Aorta (tissue), 5 donors: ENCODE measurements at places on chromosomes 6 and 20. TPM values are rescaled to one million over a fixed set of nuclear protein-coding genes. Genes with fewer than 3 reads are reported as not detected.
A peak's percentile ranks its signal among the peaks of the same experiment; 100 is the strongest.

DNA sequence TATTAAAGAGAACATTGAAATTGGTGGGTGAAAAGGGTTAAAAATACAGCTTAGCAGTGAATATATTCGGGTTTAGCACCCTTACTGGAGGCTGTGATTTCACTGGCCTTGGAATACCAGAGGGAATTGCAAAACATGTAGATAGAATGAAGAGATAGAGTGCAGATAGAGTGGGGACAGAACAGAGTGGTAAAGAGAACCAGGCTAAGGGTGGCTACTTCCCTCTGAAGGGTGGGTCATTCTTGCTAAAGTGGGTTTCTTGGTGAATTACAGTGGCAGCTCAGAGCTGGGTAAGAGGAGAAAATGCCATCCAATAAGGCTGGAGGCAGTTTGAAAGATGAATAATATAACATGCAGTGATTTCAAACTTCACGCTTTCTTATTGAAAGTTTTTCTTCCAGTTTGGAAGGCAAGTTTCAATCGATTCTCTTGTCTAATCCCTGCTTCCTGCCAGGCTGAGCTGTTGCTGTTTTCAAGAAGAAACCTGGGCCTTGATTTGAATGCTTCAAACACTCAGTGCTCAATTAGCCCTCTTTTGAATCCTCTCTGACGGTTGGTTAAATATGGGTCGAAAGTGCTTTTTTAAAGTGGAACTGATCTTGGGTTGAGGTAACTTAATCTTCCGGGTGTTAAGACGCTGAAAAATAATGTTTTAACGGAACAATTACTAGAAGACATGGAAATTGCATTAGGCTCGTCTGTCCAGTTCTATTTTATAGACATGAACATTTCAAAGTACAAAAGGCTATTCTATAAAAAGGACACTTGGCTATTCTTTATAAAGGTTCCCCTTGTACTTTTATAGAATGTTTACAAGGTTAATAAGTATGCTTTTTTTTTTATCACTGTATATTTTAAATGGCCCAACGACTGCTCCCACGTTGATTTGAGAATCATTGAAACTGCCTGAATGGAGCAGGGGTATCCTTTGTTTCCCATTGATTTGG, 203.3 kb downstream of the BCAS1 start:
- no peak for DNase-seq

The TREM1 gene
- 6.5 TPM for polyA plus RNA-seq

- DNase-seq = no peak
Observed at GRCh38 chr20:17825960-17826843, 126.4 kb downstream of the BANF2 start.

- DNase-seq = no peak
Observed at GRCh38 chr20:43293068-43293786, 103.5 kb upstream of the PTPRT start.

The B3GAT2 gene
- polyA plus RNA-seq = not detected

The PKIB gene
- polyA plus RNA-seq = 14.4 TPM

The CCN5 gene
- 93.1 TPM for polyA plus RNA-seq

The DDX43 gene
- polyA plus RNA-seq = 1.6 TPM

DNA sequence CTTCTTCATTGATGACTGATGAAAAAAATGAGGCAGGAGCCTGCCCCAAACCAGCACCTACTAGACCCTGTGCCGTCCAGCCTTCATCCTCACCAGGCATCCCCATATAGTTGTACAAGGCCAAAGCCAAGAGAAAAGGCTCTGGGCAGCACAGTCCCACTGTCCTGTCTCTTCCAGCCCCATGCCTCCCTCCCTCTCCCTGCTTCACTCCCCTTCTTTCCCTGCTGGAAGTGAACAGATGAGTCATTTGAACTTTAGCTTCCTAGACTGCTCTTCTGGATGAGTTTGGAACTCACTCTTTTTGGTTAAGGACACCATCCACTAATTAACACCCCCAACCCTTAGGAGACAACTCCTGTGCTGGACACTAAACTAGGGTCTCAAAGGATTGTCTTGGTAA, 235.2 kb downstream of the LRFN2 start:
- no peak for DNase-seq

The CALHM6 gene
- 0.82 TPM for polyA plus RNA-seq

GRCh38 chr20:57310821-57311514, 18.6 kb upstream of the SPO11 start:
- no peak for DNase-seq

- DNase-seq = no peak
Observed at GRCh38 chr6:139175389-139175948, 40.6 kb downstream of the HECA start.

GRCh38 chr20:34526466-34526865, 10.2 kb downstream of the DYNLRB1 start:
- DNase-seq = no peak

DNA sequence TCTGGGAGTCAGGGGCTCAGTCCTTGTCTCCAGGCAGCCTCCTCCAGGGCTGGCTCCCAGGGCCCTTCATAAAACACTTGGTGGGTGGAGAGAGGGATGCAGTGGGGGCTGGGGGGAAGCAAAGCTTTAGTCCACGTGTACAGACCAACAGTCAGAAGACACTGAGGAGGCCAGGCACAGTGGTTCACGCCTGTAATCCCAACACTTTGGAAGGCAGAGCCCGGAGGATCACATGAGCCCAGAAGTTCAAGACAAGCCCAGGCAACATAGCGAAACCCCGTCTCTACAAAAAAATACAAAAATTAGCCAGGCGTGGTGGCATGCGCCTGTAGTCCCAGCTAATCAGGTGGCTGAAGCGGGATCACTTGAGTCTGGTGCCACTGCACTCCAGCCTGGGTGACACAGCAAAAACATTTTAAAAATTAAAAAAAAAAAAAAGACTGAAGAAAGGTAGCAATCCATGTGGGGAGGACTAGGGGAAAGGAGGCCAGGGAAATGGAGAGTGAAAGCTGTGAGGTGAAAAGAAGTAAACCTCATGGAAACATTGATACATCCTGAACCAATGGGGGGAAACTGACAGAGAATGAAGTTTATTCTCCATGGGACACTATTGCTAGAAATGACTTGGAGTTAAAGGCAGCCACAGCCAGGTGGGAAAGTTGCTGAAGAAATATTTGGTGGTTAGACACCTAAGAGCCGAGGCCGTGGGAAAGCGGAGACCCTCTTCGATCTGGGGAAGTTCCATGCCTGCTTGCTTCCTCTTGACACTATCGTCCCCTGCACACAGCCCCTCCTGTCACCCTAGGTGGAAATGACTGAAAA, 35.4 kb downstream of the PIM1 start:
- DNase-seq = no peak

- DNase-seq = no peak
Observed at GRCh38 chr20:35891375-35891774, 62.9 kb downstream of the SCAND1 start.

DNA sequence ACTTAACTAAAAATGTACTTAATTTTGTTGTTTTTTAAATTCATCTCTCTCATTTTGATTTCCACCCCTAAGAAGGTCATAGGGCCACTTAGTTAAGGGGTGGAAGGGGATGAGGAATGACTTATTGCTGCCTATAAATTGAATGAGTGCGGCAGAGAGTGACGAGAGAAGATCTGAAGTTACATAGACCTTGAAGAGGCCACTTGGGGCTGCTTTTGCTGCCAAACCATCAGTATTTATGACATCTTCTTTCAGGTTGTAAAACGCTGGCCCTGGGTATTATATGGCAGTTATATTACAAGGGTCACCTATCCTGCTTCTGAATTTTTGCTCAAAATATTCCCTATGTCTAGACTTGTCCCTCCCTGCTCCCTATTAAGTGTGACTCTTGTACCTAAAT, 119.6 kb upstream of the RIMS1 start:
- no peak for DNase-seq

DNA sequence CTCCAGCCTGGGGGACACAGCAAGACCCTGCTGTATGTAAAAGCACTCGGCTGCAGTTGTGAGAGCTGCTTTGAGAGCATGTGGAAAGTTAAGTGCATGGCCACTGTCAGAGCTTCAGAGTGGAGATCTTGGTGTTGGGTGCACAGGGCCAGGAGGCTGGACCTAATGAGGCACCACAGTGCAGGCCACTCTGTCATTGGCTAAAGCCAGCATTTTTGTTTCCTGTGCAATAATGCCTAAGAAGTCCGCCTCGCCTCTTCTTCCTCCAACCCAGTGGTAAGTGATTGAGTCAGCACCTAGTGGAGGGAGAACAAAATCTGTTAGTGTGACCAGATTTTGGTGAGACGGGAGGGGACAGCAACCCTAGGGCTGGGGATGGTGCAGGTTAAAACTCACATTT, 60.6 kb downstream of the SSR1 start:
- peak; percentile 60 for DNase-seq

The MUC21 gene
- 0.75 TPM for polyA plus RNA-seq

GRCh38 chr6:26524722-26525370, 13.3 kb upstream of the HMGN4 start:
- DNase-seq = no peak

DNA sequence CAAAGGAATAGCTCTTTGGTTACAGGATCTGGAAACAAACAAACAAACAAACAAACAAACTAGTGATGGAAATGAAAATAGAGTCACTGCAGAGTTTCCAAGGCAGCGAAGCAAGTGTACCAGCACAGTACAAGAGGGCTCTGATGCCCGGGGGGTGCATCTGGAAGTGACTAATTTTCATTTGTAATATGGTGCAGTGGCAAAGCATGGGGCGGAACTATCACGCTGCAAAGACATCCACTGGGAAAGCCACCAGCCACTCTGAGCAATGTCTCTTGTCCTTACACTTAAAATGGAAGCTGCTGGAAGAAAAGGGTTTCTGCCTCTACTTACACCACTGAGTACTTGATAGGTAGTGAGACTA, 44.4 kb upstream of the NEDD9 start:
- DNase-seq = no peak

GRCh38 chr20:4559106-4559505, 162.6 kb upstream of the PRND start:
- DNase-seq = no peak

DNA sequence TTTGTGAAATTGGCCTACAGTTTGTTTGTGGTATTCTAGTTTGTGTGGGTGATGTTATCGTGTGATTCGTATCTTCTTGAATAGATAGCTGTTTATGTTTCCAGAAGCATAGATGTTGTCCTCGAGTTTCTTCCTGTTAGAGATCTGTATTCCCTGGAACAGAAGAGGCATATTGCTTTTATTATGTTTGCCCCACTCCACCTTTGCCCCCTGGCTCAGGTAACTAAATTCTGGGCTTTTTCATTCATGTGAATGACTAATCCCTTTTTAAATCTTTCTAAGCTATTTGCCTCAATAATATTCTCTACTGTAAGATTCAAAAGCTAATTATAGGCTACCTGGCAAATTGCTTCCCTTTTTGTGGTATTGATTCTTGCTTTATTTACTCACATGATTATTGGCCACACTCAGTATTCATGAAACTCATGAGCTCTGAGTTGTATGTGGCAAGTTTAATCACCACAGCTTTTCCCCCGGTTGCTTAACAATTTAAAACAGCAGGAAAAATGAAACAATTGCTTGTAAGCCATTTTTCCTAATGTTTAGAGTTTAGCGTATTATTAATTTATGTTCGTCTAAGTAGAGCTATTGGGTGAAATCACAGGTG, 12.6 kb downstream of the RNF217 start:
- DNase-seq = no peak

DNA sequence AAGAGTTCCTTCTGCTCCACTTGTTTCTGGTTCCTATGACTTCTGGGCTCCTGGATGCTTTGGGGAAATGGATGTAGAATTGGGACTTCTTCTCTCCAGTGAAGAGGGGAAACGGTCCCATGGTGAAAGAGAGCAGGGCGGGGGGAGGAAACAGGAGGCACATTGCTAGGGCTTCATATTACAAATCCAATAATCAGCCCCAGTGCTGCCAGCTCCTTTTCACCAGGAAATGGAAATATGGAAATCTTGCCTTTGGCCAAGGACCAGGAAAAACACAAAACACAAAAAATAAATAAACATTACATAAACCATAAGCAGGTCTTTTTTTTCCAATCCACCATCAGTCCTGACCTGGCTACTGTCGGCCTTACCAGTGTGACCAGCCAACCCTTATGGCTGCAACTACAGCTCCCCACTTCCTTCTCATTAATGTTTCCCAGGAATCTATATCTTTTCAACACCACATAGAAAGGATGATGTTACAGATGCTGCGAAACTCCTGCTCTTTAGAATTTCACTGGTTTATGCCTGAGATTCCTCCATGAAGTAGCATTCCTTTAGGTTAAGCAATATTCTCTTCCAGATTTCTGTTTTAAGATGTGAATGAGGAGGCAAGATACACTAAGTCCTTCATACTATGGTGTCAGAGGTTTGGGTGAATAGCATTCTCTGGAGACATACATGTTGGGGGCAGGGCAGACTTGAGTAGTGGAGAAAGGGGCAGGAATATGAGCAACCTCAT, 2.0 kb downstream of the PI3 start:
- DNase-seq = no peak

DNA sequence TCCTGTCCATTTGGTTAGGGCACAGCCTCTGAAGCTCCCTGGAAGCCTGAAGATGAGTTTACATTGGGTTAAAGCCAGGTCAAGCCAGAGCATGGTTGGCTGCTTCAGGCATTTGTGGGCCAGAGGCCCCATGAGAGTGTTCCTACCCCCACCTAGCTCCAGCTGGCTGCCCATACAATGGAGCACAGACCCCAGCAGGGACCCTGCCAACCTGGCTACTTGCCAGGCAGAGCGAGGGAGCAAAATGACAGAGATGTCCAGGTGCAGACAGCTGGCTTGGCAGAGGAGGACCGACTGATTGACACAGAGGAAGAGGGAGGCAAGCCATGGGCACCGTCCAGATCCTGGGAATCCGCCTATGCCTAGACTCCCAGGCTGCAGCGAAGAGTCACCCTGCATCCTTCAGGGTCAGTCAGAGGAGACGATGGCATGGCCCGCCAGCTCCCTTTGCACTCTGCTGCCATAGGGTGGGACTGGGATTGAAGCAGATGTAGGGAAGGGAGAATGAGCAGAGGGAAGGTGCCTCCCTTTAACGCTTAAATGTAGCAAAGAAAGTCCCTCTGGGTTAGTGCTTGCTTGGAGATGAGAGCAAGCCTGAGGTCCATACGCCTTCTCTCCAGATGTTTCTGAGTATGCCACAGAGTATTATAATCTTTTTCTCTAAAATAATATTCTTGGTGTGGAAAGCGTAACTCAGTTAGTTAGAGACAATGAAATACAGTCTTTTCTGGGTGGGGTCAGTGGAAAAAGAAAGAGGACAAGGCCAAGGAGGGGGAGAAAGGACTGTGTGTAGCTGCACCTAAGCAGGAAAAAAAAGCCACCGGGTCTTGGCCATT, 77.6 kb upstream of the FYN start:
- DNase-seq = peak; percentile 55

The ENPP5 gene
- 2.9 TPM for polyA plus RNA-seq

DNA sequence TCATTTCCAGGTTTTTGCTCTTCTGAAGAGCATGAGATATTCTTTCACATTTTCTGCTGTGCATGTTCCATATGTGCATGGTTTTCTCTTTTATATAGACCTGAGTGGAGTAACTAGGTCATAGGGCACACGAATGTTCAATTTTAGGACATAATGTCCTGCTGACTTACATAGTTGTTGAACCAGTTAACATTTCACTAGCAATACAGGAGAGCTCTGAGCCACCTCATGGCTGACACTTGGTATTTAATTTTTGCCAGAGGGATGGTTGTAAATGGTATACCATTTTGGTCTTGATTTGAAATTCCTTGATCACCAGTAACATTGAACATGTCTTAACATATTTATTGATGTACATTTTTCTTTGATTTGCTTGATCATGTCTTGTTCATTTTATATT, 38.3 kb downstream of the IGF2R start:
- no peak for DNase-seq
